ENCODE measurements at places on chromosomes 11 and 22.
A peak's percentile ranks its signal among the peaks of the same experiment; 100 is the strongest.

- DNase-seq, result no peak
These were observed 67.3 kb downstream of the RSF1 start for GRCh38 chr11:77753230-77753629.

GRCh38 chr11:77879218-77879617 is 58.3 kb downstream of the AAMDC start:
- DNase-seq, result peak; percentile 32

- DNase-seq, result peak; percentile 81
These were observed 184.9 kb downstream of the SBF2 start for GRCh38 chr11:10108915-10109680.

DNA sequence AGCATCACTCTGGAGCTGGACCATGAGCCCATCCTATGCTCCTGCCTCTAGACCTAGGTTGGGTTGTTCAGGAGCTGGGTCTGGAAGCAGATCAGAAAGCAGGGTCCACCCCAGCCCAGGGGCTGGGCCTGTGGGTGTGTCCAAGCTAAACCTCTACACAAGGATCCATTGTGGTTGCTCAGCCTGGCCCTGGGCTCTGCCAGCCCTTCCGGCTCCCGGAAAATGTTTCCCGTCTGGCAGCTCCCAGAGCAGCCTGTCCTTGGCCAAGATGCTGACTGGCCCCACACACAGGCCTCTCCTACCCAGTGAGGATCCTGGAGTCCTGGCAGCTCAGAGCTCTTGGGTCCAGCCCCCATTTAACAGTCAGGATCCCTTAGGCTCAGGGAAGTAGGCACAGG is 35.3 kb upstream of the FCHSD2 start:
- DNase-seq, result no peak

DNA sequence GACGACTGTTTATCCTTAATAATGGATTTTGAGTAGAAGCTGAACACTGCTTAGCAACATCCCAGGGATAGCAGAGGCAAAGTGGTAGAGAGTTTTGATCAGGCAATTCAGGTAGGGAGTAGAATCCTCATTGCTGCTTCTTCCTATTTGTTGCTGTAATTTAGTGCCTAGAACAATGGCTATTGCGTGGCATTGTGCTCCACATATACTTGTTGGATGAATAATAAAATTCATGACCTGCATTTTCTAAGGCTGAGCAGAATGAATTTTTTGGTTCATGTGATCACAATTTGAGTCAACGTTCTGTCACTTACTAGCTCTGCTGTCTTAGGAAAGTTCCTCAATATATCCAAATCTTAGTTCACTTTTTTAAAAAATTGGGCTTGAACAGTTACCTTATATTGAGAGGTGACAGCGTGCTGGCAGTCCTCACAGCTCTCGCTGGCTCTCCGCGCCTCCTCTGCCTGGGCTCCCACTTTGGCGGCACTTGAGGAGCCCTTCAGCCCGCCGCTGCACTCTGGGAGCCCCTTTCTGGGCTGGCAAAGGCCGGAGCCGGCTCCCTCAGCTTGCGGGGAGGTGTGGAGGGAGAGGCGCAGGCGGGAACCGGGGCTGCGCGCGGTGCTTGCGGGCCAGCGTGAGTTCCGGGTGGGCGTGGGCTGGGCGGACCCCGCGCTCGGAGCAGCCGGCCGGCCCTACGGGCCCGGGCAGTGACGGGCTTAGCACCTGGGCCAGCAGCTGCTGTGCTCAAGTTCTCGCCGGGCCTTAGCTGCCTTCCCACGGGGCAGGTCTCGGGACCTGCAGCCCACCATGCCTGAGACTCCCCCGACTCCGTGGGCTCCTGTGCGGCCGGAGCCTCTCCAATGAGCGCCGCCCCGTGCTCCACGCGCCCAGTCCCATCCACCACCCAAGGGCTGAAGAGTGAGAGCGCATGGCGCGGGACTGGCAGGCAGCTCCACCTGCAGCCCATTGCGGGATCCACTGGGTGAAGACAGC is 350.6 kb downstream of the ETS1 start:
- no peak for DNase-seq

DNA sequence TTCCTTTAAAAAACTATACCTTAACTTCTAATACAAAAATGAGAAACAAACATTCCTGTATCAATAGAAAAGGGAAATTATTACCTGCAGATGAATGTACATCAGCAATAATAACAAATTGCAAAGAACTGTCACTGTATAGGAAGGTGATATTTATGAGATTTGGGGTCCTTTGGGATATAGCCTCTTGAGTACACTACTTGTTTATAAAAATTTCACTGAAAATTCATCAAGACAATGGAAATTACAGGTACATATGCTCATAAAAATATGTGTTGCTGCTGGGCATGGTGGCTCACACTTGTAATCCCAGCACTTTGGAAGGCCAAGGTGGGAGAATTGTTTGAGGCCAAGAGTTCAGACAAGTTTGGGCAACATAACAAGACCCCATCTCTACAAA is 34.0 kb upstream of the OR5P2 start:
- DNase-seq, result no peak

GRCh38 chr11:122156940-122157382 is 40.9 kb upstream of the BLID start:
- DNase-seq, result peak; percentile 96

- no peak for DNase-seq
These were observed 525.6 kb downstream of the BRD1 start for GRCh38 chr22:49302150-49302460.

GRCh38 chr11:46338988-46339666 is 8.1 kb upstream of the DGKZ start:
- peak; percentile 85 for DNase-seq

DNA sequence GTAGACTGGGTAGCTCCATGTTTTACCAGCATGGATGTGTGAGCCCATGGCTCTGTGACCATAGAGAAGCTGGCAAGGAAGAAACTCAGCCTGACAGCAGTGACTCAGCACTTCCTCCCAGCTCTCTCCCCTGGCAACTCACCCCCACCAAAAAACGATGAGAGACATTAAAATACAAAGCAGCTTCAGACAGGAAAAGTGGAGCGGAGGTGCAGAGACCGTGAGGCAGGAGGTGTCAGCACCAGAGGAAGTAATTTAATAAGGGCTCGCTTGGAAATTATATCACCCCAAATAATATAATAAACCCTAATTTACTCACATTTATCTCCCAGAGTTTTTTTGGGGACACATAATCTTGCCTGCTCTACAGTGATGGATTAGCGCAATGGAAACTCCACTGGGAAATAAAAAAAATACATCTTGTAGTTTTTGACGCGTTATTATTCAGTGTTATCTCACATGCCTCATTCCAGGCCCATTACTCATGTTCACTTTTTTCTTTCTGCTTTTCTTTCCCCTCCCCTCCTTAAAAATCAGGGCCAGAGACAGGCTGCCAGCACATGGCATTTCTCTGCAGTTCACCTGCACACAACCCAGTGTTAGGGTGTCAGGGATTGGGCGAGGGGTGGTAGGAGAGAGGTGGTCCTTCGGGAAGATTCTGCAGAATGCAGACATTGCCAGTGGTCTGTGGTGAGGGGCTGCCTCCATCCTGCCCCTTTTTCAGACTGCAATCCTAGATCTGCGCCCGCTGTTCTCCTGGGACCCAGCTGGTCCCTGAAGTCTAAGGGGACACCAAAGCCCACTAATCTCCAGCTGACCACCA is 170.8 kb downstream of the BUD13 start:
- DNase-seq, result peak; percentile 2

DNA sequence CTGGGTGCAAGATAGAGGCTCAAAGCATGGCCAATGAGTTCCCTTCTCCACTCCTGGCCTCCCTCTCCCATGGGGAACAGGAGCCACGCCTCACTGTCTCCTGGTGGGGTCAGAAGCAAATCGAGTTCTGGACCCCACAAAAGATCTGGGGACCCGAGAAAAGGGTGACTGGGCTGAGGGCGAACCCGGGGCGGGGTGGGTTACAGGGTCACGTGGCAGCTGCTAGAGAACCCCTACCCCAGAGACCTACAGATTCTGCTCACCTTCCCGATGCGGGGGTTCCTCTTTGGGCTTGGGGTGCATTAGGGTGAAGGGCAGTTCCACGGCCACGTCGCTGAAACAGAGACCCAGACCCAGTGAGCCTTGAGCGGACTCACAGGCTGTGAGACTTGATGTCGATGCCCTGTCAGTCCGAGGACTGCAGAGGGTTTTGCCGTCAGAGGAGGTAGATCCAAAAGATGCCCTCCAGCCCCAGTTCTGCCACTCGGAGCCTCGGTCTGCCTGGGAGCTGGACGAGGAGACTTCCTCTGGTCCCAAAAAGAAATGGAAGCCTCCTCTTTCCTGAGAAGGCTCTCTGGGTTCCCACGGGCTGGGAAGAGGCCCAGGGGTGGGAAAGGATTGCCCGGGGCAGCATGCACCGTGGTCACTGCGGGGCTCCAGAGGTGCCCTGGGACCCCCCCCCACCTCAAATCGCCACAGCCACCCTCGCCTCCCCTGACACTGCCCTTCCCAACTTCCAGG is 28.2 kb downstream of the TPBGL start:
- DNase-seq, result no peak

DNA sequence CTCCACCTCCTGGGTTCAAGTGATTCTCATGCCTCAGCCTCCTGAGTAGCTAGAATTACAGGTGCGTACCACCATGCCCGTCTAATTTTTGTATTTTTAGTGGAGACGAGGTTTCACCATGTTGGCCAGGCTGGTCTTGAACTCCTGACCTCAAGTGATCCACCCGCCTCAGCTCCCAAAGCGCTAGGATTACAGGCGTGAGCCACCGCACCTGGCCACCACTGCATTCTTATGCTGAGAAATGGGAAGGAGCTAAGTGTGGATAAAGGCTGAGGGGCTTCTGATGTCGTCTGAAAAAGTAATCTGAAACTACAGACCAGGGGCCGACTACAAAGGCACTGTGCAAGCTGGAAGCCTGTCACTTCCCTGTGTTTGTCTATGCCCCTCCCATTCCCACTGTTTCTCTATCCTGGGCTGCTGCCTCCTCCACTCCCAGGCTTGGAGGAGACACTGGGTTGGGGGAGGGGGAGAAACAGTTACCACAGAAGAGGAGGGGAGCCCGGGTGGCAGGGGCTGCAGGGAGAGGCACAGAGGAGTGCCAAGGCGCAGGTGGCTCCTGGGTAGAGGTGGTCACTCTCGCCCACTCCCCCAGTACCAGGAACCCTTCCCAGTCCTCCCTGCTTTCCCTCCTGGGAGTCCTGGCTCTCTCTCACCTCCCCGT is 2.9 kb upstream of the MTA2 start:
- no peak for DNase-seq

DNA sequence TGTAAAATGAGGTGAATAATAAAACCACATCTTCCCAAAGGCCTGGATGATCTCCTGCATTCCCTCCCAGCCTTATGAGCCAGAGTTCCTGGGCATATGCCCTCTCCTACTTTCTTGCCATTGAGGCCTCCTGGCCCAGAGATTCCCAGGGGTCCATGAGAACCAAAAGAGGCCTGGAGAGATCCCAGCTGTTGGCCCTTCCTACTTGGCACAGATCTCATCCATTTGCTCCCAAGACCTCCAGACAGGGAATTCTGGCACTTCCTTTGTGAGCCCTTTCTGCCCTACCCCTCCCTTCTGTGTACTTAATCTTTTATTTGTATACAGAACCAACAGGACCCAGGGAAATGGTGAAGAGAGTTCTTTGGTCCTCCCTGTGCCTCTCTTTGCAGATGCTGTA is 21.4 kb downstream of the POU2F3 start:
- DNase-seq, result no peak

DNA sequence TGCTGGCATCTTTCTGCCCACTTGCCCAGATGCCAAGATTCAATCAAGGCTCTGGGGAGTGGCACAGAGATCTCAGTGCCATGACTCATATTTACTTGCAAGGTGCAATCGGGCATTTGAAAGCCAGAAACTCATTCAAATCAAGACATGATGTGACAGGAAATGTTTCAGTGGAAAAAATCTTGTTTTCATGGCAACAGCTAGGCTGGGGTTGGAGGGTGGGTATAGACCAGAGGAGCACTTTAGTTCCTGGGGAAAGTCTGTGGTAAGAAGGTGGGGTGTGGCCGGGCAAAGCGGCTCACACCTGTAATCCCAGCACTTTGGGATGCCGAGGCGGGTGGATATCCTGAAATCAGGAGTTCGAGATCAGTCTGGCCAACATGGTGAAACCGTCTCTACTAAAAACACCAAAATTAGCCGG is 1.2 kb downstream of the MAJIN start:
- no peak for DNase-seq

GRCh38 chr22:38802671-38803121 is 8.8 kb upstream of the DNAL4 start:
- DNase-seq, result peak; percentile 61

DNA sequence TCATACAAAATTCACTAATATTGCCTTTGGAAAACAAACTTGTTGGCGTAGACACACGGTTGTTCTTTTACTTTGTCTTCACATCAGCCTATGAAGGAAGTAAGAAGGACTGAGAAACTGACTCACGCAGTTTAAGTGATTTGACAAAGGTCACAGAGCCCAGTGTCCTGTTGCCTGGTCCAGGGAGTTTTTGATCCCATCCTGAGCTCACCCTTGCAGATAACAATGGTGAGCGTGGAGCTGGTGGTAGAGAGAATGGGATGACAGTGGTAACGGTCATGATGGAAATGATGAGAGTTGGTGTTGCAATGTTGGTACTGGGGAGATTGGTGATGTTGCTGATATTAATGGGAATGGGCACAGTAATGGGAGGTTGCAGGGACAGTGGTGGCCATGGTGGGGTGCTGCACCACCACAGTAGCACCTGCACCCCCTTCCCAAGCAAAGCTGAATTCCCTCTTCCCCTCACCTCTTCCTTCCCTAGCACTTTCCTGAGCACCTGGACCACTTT is 22.0 kb downstream of the CREB3L1 start:
- DNase-seq, result no peak

All from myocyte (in vitro differentiated cells).